ENCODE measurements at places on chromosomes 4 and X.

GRCh38 chrX:139246295-139246694 lies 284.2 kb upstream of the F9 start:
- no peak for DNase-seq

- DNase-seq = no peak
Observed at GRCh38 chrX:17537723-17538243, 162.8 kb downstream of the NHS start.

DNA sequence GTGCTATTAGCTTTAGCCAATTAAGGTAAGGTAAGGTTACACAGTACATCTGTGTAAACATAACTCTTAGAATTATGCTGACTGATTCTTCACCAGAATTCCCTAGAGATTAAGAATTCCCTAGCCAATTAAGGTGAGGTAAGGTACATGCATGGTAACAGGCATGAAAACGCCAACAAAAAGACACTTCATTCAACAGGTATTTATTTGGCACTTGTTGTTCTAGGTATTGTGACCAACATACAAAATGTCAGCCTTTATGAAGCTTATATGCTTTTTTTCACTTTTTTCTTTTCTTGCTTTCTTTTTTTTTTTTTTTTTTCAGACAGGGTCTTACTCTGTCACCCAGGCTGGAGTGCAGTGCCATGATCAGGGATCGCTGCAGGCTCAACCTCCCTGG lies 47.2 kb downstream of the EDNRA start:
- DNase-seq = no peak

GRCh38 chrX:129661369-129661768 lies 6.6 kb upstream of the APLN start:
- no peak for DNase-seq

DNA sequence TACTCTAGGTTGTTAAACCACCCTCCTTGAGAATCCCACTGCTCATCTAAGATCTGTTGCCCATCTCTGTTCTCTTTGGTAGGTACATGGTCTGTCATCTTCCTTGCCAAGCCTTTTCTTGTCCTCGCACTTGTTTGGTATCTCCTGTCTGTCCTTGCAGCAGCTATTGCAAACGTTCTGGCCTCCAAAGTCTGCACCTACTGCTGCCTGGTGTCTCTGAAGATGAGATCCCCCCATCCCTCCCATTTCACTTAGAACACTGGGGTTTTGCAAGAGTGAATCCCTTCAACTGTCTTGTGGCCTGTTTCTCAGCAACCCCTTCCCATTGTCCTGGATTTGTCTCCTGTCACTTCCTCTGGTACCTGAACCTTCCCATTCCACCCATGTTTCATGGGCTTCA lies 673 bp downstream of the CNGA2 start:
- no peak for DNase-seq

GRCh38 chr4:101792056-101792590 lies 1.6 kb downstream of the BANK1 start:
- no peak for DNase-seq

DNA sequence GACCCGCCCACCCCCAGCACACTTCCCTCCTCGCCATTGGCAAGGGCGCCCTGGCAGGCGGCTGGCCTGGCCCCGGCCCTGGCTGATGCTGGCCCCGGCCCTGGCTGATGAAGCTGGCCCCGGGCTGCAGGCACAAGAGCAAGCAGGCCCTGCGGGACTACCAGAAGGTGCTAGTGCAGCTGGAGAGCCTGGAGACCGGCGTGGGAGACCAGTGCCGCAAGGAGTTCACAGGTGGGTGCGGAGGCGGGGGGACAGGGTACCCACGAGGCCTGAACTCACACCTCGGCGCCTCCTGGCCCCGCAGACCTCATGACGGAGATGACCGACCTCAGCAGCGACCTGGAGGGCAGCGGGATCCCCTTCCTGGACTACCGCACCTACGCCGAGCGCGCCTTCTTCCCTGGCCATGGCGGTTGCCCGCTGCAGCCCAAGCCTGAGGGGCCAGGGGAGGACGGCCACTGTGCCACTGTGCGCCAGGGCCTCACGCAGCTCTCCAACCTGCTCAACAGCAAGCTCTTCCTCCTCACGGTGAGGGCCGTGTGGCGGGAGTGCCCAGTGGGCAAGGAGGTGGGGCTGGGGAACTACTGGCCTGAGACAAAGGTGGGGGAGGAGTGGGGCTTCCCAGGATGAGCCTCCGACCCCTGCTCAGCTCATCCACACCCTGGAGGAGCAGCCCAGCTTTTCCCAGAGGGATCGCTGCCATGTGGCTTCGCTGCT lies 6.1 kb upstream of the SRPK3 start:
- DNase-seq = no peak

DNA sequence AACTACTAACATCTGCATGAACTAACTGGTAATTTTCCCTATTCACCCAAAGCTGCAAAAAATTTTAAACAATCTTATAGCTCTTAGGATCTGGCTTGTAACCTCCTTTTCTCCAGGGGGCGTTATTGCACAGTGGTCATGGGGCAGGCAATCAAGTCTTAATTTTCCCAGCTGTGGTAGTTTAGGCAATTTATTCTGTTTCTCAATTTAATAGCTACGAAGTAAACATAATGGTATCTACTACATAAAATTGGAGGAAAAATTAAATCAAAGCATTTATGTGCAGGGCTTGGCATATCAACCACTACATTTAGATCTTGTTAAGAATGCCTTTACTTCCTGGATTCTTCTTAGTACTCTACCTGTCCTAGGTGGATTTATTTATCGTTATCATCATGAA lies 137.4 kb upstream of the GUCY1A1 start:
- peak; percentile 29 for DNase-seq

GRCh38 chr4:37889849-37890800 lies 759 bp upstream of the TBC1D1 start:
- DNase-seq = peak; percentile 23

- no peak for DNase-seq
Observed at GRCh38 chr4:108003982-108004515, 14.4 kb downstream of the HADH start.

DNA sequence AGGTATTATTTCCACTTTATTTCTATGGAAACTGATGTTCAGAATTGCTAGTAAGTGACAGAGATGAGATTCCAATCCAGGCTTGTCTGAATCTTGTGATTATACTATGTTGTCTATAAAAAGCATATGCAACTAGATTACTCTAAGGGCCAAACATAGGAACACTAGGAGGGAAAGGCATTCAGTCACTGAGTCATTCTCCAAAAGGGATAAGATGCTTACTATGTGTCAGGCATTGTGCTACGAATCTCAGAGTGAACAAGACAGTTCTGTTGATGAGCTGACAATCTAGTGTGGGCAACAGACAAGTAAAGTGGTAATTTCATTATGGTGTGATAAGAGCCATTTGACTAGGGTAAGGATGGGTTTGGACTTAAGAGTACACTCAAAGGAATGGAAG lies 77.2 kb downstream of the RASL11B start:
- no peak for DNase-seq

- DNase-seq = no peak
Observed at GRCh38 chrX:19791562-19791961, 95.8 kb downstream of the SH3KBP1 start.

DNA sequence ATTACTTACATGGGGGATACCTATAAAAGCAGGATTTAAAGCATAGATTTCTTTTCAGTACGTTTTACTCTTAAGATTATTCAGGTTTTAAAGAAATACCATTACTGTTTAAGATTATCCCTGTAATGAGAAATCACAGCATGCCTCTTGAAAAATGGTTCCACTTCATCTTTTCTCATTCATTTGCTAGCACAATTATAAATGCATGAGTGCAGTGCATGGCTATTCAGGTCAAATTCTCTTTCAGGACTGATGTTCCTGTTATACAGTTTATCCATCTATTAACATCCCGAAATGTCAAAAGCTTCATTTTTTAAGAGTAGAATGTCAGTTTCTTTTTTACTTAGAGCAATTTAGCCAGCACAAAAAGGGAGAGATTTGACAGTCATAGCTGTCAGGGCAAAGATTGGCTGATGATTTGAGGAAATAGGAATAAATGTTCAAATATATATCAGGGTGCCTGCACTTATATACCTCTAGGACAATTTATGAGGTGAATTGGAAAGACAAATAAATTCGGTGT lies 135.2 kb downstream of the ADGRL3 start:
- no peak for DNase-seq
